Kidney (tissue), 22 donors: ENCODE measurements at places on chromosomes 13 and 19. TPM values are rescaled to one million over a fixed set of nuclear protein-coding genes. Genes with fewer than 3 reads are reported as not detected.

DNA sequence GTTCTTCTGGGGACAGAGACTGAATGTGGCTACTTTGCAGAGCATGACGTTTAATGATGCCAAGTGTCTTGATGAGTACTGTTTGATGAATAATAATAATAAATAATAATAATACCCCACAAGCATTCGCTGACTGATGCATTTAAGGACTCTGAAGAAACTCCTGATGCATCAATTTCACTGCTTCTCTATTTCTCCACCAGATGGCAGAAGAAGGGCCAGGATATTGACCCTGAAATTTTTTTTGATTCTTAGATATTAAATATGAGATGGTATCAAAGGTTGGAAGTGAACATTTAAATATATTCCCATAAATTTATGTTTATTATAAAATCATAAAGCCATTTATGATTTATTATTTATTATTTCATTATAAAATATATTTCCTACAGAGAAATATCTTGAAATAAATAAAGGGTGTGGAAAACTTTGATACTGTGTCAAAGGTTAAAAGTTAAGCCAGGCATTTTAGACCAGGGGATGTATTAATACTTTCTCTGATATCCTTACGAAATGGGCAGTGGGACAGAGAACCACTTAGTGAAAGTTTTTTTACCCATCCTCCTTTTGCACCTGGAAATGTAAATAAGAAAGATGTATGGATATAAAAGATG lies 170.9 kb downstream of the LACC1 start:
- no peak for DNase-seq

DNA sequence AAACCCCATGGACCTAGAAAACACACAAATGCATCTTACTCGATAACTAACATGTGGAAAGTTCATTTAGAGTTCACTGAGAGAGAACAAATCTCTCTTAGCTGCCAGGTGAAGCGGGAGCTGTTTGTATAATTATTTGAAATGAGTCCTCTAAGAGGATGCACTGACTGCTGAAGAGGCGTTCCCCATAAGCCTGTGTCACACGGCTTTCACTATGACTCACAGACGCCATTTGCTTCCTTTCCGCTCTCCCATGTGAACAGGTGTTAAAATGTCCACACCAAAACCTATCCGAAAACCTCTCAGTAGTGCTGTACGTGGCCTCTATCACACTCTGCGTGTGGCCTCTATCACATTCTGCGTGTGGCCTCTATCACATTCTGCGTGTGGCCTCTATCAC lies 101.8 kb downstream of the SOX1 start:
- no peak for DNase-seq

- peak; percentile 93 for DNase-seq
These were observed 54.6 kb upstream of the URI1 start for GRCh38 chr19:29887442-29887855.

DNA sequence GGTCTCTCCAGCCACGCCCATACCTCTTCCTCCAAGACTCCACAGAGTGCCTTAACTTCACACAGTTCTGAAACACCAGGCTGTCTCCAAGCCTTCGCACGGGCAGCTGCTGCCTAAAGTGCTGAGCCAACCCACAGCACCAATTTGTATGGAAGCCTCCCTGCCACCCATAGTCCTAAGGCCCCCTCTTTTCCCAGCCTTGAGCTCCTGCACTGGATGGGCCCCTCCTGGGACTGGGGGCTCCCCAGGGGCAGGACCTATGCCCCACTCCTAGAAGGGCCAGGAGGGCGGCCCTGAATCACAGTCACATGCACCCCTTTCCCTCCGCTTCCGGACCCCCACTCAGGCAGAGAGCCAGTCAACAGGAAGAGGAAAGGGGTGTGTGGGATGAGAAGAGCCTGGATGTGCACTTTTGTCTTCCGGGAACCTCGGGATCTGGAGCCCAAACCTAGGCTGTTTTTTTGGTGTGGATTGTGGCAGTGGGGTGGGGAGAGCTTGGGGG lies 5.1 kb upstream of the FCER2 start:
- no peak for DNase-seq

DNA sequence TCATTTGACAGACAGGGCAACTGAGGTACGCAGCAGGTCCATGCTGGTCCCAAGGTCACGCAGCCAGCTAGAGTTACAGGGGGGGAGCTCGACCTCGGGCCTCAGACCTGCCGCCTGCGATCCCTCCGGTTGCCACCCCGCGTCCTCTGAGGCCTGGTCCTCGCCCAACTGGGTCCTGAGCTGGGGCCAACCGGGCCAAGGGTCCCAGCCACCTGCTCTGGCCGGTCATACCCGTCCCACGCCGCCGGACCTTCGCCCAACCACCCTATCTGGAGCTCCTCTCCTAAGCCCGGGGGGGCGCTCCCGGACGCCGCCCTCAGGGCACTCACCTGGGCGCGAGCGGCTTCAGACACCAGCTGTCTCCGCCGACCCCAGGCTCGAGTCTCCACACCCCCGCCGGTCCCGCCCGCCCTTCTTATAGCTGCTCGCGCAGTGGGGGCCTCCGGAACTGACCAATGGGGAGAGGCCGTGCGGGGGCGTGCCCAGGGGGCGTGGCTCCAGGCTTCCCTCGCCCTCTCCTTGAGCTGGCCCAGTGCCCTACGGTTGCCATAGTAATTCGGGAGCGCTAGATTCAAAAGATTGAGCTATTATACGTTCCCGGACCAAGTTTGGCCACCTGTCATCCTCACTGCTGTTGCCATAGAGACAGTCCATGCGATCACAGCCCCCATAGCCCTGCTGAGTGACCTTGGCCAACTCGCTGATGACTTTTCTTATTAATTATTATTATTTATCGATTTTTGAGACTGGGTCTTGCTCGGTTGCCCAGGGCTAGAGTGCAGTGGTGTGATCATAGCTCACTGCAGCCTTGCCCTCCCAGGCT lies at the start of gene PLIN5:
TSS of gene PLIN5 (minus strand) at position 389 of the 823 bp plus-strand sequence. CDS start 1,150 bp downstream, outside the sequence.
- DNase-seq, result peak; percentile 90

GRCh38 chr13:53159431-53159830 lies 130.8 kb downstream of the OLFM4 start:
- DNase-seq, result no peak

DNA sequence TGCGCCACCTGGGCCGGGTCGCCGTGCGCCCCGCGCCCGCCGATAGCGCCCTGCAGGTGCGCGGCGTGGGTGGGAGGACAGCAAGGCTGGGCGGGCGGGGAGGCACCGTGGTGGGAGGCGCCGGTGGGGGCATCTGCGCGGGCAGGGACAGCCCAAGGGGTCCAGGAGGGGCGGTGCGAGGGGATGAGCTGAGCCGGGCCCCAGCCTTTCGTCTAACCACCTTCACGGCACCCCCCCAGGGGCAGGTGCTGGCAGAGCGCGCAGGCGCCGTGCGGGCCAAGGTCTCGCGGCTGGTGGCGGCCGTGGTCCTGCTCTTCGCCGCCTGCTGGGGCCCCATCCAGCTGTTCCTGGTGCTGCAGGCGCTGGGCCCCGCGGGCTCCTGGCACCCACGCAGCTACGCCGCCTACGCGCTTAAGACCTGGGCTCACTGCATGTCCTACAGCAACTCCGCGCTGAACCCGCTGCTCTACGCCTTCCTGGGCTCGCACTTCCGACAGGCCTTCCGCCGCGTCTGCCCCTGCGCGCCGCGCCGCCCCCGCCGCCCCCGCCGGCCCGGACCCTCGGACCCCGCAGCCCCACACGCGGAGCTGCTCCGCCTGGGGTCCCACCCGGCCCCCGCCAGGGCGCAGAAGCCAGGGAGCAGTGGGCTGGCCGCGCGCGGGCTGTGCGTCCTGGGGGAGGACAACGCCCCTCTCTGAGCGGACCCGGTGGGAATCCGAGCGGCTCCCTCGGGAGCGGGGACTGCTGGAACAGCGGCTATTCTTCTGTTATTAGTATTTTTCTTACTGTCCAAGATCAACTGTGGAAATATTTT lies 3.1 kb downstream of the KISS1R start:
- no peak for DNase-seq

DNA sequence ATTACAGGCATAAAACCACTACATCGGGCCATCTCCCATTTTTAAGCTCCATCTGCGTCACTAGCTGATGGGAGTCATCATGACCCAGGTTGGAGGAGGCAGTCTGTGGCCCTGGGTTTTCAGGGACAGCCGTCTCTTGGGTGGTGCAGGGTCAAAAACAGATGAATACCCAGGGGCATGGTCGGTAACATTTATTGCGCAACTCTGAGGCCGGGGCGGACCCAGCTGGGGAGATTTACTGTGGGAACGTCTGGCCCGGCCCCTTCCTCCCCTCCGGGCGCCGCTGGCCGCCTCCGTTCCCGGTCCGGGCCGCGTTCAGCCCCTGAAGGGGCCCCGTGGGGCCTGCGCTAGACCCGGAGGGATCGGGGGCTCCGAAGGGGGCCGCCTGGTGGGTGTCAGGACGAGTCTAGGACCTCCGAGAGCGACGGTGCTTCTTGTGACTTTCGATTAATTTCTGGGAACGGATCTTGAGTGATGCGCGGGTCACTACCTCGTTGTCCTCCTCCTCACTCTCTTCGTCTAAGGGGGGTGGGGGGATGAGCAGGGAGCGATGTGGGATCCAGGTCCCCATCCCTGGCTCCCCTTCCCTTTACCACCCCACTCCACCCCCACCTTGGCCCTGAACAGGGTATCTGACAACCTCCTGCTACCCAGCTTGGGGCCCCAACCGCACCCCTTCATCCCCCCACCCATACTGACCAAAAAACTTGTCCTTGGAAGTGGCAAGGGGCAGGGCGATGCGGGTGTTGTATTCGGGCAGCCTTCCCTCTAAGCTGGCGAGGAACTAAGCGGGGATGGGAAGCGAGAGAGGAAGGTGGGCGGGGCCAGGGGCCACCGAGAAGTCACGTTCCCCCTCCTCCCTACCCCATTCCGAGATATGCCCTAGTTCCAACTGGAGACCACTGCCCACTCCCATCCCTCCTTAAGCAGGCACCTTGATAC lies 1.6 kb upstream of the RGL3 start:
- peak; percentile 51 for DNase-seq

DNA sequence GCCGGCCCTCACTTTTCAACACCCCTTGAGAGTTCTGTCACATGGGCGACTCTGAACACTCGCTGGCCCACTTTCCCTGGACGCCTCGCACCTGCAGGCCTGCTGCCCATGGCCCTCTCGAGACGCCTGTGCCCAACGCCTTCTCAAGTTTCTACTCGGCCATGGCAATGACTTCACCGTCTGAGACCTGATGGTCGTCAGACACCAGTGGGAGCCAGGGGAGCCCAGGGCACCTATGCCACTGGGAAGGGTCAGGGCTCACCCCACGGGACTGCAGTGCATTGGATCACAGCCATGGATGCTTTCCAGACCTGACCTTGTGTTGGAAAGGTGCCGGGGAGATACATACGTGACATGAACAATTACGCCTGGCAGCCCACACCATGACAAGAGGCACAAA lies 60.1 kb downstream of the KLF2 start:
- DNase-seq, result no peak

DNA sequence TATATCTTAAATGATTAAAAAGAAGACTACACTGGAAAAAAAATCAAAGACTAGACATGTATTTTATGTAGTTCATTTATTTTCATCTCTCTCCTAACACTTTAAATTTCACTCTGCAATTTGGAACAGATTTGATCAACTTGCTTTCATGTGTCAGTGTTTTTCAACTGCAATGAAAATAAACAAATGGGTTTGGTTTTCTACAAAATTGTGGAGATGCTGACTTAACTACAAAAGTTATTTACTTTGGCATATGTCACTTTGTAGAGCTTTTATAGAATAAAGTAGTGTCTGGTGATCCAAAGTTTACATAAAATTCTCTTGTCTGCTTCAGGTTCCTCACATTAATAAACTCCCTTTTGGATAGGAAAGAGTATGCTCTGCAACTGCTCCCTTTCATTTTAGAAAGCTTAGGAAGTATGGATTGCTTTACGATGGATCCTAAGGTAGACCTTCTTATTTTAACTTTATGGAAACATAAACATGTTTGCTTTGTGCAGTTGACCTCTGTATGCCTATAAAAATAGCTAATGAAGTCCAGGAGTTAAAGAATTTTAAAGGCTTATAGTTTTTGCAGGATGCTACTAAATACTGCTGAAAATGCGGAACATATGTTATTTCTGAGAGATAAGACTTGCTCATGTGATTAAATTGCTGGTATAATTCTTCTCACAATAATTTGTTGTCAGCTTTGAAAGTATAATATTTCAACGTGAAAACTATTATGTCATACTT lies 815.9 kb downstream of the PCDH9 start:
- DNase-seq, result no peak

GRCh38 chr19:11088506-11089253 lies 583 bp upstream of the LDLR start:
- DNase-seq, result no peak

GRCh38 chr19:29547361-29547960 lies 21.7 kb downstream of the VSTM2B start:
- peak; percentile 22 for DNase-seq

DNA sequence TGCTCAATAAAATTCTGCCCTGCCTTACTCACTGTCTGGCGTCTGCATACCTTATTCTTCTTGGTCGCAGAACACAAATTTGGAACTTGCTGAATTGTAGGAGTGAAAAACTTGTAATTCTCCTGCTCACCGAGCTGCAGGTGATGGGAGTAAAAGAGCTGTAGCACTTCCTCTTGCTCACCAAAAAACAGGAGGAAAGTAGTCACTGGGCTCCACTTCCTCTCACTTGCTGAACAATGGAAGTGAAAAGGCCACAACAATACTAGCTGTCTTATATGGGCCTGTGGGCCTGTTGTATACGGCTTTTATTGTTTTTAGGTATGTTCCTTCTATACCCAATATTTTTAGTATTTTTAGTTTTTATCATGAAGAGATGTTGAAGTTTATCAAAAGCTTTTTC lies 978.7 kb downstream of the SLITRK5 start:
- DNase-seq, result no peak

SIAH3 gene
- total RNA-seq, result 0.03 TPM

TRIM28 gene
- total RNA-seq, result 229 TPM

FSTL3 gene
- 63.0 TPM for total RNA-seq

KLK14 gene
- total RNA-seq, result 0.22 TPM

MRPS31 gene
- total RNA-seq, result 24.3 TPM

GIPC3 gene
- total RNA-seq, result 2.1 TPM

PHLDB3 gene
- 10.8 TPM for total RNA-seq

STOML3 gene
- total RNA-seq, result not detected
